ENCODE measurements at places on chromosomes 1 and 21. TPM values are rescaled to one million over a fixed set of nuclear protein-coding genes. Genes with fewer than 3 reads are reported as not detected.

GRCh38 chr1:61293986-61294504 lies 211.7 kb downstream of the NFIA start:
- DNase-seq, result no peak

DNA sequence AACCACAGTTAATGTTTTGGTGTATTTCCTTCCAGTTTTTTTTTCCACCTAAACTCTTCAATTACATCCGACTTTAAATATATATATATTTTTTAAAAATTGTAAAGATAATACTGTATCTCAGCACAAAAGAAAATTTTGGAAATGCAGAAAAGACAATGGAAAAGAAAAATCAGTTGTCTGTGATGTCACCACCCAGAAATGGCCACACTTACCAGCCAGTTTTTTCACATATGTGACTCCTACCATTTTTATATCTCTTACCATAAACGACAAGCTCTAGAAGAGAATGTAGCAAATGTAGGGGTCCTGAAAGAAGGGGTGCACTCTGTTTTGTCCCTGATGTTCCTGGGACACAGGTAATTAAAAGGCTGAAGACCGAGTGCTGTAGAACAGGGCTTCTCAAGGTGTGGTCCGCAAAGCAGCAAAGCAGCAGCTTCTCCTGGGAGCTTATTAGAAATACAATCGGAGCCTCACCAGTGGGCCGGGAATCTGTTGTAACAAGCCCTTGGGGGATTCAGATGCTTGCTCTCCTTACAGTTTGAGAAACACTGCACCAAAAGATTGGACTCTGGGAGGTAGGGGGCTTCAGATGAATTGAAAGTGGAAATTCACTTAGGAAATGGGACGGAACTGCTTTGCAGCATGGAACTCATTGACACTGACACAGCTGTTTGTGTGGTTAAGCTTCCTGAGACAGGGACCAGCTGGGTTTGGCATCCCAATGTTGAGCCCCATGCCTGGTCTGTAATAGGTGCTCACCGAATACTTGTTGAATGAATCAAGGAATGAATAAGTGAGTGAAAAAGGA lies 44.1 kb downstream of the ALPL start:
- DNase-seq, result peak; percentile 74

DNA sequence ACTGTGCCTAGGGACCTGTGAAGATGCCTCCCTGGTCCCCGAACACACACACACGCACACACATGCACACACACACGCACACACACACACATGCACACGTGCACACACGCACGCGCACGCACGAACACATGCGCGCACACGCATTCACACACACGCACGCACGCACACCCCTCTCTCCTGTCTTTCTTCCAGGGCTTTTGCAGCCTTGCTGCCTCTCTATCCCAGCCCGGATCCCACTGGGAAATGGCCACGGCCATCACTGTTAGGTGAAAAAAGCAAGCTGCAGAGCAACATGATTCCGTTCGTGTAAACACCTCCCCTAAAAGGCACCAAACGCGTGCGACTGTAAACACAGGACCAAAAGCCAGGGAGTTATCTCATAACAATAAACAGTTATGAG lies 39.7 kb downstream of the NKAIN1 start:
- DNase-seq, result no peak

DNA sequence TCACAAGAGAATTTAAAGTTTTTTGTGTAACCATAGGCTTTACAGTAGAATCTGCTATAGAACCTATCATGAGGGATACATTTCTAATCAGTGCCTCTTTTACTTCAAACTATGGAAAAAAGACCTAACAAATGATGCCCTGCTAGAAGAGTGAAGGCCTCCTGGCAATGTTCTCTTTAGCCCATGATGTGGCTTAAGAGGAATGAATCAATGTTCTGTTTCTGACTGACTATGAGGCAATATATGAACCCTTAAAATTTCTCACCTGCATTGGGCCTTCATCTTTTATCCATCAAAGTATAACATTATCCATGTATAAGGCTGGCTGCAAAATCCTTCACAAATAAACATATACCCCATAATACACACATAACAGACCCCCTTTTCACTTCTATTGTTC lies 65.7 kb upstream of the IL12RB2 start:
- no peak for DNase-seq

DNA sequence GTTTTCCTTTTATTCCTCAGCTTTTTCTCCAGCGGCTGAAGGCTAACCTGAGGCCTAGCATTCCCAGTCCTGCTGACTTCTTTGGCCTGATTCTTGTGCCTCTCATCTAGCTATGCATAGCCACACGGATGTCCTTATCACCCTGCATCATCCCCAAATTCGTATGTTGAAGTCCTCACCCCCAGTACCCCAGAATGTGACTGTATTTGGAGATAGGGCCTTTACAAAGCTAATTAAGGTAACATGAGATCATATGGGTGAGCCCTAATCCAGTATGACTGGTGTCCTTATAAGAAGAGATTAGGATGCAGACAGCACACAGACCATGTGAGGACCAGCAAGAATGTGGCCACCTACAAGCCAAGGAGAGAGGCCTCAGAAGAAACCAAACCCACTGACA lies 44.6 kb downstream of the CDCP2 start:
- DNase-seq, result no peak

GRCh38 chr1:173148971-173149370 lies 58.2 kb downstream of the TNFSF4 start:
- DNase-seq, result peak; percentile 14

- DNase-seq, result peak; percentile 80
These were observed 18.7 kb upstream of the WARS2 start for GRCh38 chr1:119159111-119159510.

- no peak for DNase-seq
These were observed 27.7 kb upstream of the LRRC7 start for GRCh38 chr1:69540052-69540451.

- peak; percentile 94 for DNase-seq
These were observed 53.4 kb downstream of the ZBTB18 start for GRCh38 chr1:244104309-244105060.

DNA sequence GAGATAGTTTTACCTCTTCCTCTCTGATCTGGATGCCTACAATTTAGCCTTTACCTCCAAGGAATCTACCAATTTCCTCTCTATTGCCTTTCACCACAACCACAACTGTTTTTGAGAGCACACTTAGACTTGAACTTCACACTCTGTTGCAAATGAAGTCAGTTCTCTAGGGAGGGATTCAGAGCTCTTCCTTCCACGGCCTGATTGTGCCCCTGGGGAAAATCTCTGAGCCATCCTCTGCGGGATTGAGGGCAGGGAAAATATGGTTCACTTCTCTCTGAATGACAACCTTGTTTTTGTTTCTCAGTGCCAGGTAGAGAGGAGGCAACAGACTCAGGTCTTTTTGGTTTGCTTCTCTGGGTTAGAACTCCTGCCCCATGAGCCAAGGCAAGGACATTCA lies 35.4 kb upstream of the BCL10 start:
- no peak for DNase-seq

- no peak for DNase-seq
These were observed 1136.4 kb downstream of the MRPL39 start for GRCh38 chr21:24470852-24471251.

GRCh38 chr21:39288987-39289386 lies 24.4 kb downstream of the BRWD1 start:
- DNase-seq, result no peak

DNA sequence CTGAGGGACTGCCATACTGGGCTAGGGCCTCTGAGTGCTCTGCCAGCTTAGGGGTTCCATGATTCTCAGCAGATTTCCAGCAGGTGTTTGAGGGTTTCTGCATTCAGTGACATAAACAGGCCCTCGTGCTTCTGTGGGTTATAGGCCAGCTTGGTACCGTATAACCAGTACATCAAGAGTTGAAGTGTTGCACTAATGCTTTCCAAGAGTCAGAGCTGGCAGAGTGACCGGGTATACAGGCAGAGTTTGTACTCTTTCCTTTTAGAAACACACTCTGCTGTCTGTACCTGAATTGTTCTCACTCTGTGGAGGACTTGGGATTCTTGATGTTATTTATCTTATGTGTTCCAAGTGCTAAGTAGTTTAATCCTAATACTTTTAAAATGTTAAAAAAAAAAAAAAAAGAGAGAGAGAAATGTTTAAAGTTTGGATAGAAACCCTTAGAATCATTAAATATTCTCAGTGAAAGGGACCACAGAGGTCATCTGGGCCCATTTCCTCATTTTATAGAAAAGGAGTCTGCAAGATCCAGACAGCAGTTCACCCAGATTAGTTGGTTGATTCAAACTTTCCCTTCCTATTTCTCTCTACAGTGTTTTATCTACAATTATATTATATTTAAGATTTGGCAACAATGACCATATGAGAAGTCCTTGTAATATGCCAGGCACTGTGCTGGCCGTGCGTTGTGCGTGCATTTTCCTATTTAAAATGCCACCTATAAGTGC lies 325.8 kb downstream of the KIF26B start:
- no peak for DNase-seq

GRCh38 chr1:87084244-87084836 lies 169.9 kb downstream of the HS2ST1 start:
- peak; percentile 64 for DNase-seq

DNA sequence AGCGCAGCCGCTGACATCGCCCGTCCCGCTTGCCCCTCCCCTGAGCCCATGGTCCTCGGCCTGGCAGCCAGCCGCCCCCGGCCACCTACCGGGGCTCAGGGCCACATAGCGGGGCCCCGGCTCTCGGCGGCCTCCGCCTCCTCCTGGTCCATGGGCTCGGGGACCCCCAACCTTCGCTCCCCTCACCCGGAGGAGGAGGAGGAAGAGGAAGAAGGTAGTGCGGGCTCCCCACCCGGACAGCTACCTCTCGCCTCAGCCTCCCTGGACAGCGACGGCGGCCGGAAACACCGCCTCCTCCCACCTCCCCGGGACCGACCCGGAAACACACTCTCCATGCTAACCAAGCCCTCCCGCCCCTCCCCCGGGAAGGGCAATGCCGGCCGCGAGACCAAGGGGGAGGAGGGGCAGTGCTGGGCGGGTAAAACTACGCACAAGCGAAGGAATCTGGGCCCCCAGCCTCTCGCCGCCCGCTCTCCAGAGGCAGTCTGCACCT lies at the start of gene KIAA0319L:
KIAA0319L (minus strand) TSS at position 286 of the 493 bp plus-strand sequence. CDS start 2,912 bp downstream, outside the sequence.
- DNase-seq, result peak; percentile 90

The TRIM46 gene
- total RNA-seq, result 3.4 TPM

The SEMA4A gene
- total RNA-seq, result 1.1 TPM

The CBR3 gene
- 17.3 TPM for total RNA-seq

The BATF3 gene
- 0.86 TPM for total RNA-seq

The ZYG11A gene
- 0.51 TPM for total RNA-seq

The MYBPHL gene
- not detected for total RNA-seq
